ENCODE measurements at places on chromosomes 3 and 15. TPM values are rescaled to one million over a fixed set of nuclear protein-coding genes. Genes with fewer than 3 reads are reported as not detected.

- no peaks in the 10 kb centered on the region for H3K27me3 ChIP-seq
- no peak for DNase-seq
- no peak overlapping the region for H3K4me3 ChIP-seq
- H3K4me1 ChIP-seq, result peaks cover 5% of the 10 kb centered on the region
Observed at GRCh38 chr3:99544786-99545281, 93.6 kb upstream of the COL8A1 start.

DNA sequence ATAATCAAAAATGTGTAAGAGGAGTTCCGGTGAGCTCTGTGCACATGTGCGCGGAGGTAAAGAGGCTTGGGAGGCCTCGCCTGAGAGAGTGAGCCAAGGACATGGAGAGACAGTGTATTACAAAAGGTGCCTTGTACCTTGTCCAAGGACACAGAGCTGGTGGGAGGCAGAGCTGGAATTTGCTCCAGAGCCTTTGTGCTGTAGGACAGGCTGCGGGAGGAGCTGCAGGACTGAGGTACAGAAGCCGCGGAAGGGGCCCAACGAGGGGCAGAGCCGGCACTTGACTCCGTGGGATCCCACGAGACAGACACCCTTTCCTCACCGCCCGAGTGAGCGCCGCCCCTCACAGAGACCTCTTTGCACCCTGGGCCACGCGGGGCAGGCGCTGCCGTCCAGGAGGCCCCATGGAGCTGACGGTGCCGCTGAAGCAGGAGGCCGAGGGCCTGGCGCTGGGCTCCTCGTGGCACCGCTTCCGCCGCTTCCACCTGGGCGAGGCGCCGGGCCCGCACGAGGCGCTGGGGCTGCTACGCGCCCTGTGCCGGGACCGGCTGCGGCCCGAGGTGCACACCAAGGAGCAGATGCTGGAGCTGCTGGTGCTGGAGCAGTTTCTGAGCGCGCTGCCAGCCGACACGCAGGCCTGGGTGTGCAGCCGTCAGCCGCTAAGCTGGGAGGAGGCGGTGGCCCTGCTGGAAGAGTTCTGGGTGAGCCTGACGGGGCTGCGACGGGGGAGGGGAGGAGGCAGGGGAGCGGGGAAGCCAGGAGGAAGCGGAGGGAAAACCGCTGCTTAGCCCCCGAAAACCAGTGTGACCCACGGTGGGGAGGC is 68.7 kb downstream of the SLTM start:
- DNase-seq, result no peak
- H3K4me1 ChIP-seq, result peaks cover 11% of the 10 kb centered on the region
- H3K36me3 ChIP-seq, result no peaks in the 10 kb centered on the region
- peaks cover 4% of the 10 kb centered on the region for H3K27me3 ChIP-seq
- H3K4me3 ChIP-seq, result peak overlapping the region; percentile 5

Gene GRM7
- total RNA-seq, result not detected

DNA sequence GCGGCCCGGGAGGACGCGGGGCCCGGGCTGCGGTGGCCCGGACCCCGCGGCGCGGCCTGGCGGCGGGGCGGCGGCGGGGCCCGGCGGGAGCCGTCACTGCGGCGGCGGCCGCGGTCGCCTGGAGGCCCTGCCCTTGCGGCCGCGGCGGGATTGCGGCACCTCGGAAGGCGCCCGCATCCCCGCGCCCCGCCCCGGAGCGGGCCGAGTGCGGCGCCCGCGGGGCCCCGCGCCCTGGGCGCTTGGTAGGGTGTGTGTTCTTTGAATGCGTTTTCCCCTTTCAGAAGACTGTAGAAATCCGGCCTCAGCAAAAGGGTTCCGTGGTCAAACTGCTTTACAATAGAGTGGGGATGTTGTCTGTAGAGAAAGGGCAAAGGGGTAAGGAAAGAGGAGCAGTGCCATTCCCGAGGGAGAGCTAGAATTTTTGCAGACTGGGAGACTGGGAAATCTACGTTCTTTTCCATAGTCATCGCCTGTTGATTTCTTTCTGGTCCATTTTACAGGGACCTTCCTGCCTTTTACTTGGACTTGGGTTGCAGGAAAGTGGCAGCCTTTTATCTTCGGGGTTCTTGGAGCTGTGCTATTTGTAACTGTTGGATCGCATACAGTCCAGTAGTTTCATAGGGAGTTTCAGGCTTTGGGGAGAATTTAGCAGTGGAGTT is 630 bp downstream of the SNRK start:
- peaks cover 6% of the 10 kb centered on the region for H3K27me3 ChIP-seq
- H3K27ac ChIP-seq, result peak overlapping the region; percentile 91
- peaks cover 43% of the 10 kb centered on the region for H3K4me1 ChIP-seq
- peak; percentile 82 for DNase-seq

DNA sequence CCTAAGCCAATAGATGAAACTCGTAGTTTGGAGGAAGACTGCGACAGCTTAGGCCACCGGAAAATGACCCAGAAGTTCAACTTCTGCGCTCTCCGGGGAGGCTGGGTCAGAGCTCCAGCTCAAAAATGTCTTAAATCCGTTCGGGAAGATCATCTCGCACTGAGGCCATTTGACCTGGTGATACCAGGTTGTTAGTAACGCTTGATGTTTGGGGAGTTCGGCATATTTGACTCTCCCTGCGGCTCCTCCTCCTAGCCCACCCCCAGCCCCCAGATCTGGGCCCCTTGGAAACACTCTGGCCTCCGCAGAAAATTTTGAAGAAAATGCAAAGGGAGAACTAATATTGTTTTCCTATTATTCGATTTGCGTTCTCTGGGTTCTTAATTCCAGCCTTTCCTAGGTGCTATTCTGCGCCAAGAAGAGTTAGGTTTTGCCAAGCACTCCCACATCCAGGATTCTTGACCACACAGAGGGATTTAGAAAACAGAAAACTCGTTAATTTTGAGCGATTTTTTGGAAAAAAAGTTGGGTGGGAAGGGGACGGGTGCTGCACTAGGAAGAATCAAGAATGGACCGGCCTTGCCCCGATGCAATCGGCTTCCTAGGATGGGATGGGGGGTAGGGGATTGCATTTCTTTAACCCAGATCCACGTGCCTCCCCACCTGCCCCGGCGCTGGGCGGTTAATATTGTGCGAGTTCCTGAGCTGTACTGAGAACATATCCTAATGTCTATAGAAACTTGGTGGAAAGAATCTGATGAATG is 50.0 kb downstream of the ZIC4 start:
- peaks cover 63% of the 10 kb centered on the region for H3K27me3 ChIP-seq
- H3K4me3 ChIP-seq, result no peak overlapping the region
- peaks cover 4% of the 10 kb centered on the region for H3K36me3 ChIP-seq

- no peak overlapping the region for H3K27ac ChIP-seq
- no peak for DNase-seq
- no peaks in the 10 kb centered on the region for H3K4me1 ChIP-seq
- no peaks in the 10 kb centered on the region for H3K27me3 ChIP-seq
- no peak overlapping the region for H3K4me3 ChIP-seq
Observed at GRCh38 chr3:190288836-190289235, 33.4 kb downstream of the CLDN1 start.

GRCh38 chr15:39156166-39156565 is 424.7 kb upstream of the THBS1 start:
- peaks cover 15% of the 10 kb centered on the region for H3K27me3 ChIP-seq
- H3K4me1 ChIP-seq, result peaks cover 2% of the 10 kb centered on the region
- no peak overlapping the region for H3K27ac ChIP-seq
- H3K36me3 ChIP-seq, result no peaks in the 10 kb centered on the region

- H3K36me3 ChIP-seq, result no peaks in the 10 kb centered on the region
- no peaks in the 10 kb centered on the region for H3K27me3 ChIP-seq
- H3K4me3 ChIP-seq, result no peak overlapping the region
Observed at GRCh38 chr15:41860049-41860828, 21.6 kb downstream of the PLA2G4B start.

Gene SPG11
- 68.0 TPM for total RNA-seq

GRCh38 chr3:64375737-64376136 is 150.5 kb upstream of the PRICKLE2 start:
- H3K27me3 ChIP-seq, result peaks cover 3% of the 10 kb centered on the region
- H3K4me3 ChIP-seq, result no peak overlapping the region
- no peaks in the 10 kb centered on the region for H3K4me1 ChIP-seq

DNA sequence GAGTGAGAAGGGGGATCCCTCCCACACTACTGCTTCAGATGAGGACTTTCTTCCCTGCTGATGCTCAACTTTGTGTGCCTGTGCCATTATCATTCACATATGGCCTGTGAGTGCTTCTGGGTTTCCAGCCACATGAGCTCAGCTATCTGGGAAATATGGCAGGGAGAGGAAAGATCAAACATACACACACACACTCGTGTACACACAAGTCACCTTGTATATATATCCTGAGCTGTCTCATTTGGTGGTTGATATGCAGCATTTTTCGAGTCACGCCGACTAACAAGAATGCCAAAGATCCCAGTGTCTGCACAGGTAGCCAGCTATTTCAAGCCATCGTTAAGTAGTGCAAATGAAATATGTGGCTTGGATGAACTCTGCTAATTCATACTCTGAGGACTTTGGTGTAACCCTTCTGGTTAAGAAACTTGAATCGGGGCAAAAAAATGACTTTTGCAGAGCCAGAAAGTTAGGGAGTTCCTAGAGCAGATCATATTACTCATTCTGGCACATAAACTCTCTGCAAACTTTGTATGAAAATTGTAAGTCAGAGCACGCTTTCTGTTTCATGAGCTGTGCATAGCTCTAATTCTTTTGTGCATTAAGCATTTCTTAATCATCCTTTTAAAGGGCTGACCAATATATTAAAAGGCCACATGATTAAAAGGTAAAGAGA is 24.9 kb upstream of the WNT5A start:
- no peak overlapping the region for H3K27ac ChIP-seq
- DNase-seq, result no peak
- H3K36me3 ChIP-seq, result no peaks in the 10 kb centered on the region
- H3K27me3 ChIP-seq, result no peaks in the 10 kb centered on the region
- no peak overlapping the region for H3K4me3 ChIP-seq

DNA sequence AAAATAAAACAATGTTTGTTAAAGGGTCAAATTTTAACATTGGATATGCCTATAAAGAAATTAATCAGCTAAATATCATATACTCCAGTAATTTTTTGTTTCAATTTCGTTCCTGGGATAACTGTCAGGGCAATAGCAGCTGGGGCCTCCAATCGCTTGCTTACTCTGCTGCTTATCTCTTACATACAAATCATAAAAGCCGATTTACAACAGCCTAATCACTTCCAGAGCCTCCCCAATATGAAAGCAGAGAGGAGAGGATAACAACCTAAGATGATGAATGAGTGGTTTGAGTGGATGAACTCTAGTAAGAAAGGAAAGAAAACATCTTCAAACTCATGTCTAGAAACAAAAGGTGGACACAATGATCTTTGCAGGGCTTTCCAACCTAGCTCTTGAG is 80.7 kb upstream of the PSMD6 start:
- H3K27ac ChIP-seq, result no peak overlapping the region
- H3K27me3 ChIP-seq, result no peaks in the 10 kb centered on the region
- H3K4me3 ChIP-seq, result no peak overlapping the region
- H3K4me1 ChIP-seq, result no peaks in the 10 kb centered on the region

Gene TTLL13
- total RNA-seq, result 1.4 TPM

GRCh38 chr3:141257961-141258360 is 26.3 kb downstream of the PXYLP1 start:
- no peak overlapping the region for H3K4me3 ChIP-seq
- H3K27ac ChIP-seq, result peak overlapping the region; percentile 47
- no peak for DNase-seq
- no peaks in the 10 kb centered on the region for H3K27me3 ChIP-seq
- peaks cover 13% of the 10 kb centered on the region for H3K36me3 ChIP-seq
- peaks cover 51% of the 10 kb centered on the region for H3K4me1 ChIP-seq

DNA sequence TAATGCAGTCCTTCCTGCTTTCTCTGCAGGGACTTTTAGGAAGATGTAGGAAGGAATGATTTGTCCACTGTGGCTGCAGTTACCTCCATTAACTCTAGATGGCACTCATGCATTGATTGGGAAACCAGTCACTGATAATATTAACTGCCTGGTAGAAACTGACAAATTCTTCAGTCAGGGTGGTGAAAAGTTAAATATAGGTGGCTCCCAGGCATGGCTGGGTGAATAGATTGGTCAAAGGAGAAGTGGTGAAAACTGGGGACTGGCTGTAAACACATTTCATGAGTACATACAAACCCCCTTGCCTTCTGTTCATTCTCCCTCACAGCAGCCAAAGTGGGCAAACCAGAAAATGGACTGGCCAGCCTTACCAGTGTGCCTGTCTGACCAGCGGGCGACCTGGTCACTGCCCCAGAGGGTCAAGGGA is 333.4 kb downstream of the THSD4 start:
- no peak for DNase-seq
- no peaks in the 10 kb centered on the region for H3K4me1 ChIP-seq

Gene RRP9
- total RNA-seq, result 92.3 TPM

- peak overlapping the region; percentile 66 for H3K4me3 ChIP-seq
- H3K27ac ChIP-seq, result no peak overlapping the region
- H3K27me3 ChIP-seq, result no peaks in the 10 kb centered on the region
- H3K4me1 ChIP-seq, result peaks cover 6% of the 10 kb centered on the region
- DNase-seq, result peak; percentile 79
Observed at GRCh38 chr15:52651868-52652267, 27.3 kb downstream of the ATOSA start.

GRCh38 chr3:134894533-134894932 is 99.5 kb downstream of the EPHB1 start:
- no peaks in the 10 kb centered on the region for H3K36me3 ChIP-seq
- no peaks in the 10 kb centered on the region for H3K4me1 ChIP-seq
- H3K27ac ChIP-seq, result no peak overlapping the region
- DNase-seq, result no peak
- no peak overlapping the region for H3K4me3 ChIP-seq
- peaks cover 5% of the 10 kb centered on the region for H3K27me3 ChIP-seq

DNA sequence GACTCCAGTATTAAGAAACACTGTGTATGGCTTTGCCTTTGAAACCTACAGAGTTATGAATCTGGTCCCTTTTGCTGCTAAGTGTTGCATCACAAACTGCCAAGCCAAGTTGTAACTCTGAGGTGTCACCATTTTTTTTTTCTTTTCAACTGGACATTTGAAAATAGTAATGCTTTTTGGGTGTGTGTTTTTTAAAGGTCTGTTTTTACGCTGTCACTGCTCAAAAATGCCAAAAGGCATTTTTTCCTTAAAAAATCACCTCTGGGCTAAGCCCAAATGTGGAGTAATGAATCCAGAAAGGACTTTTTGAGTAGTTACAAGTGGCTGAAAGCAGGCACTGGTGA is 9.5 kb downstream of the SMAD3 start:
- no peaks in the 10 kb centered on the region for H3K27me3 ChIP-seq
- peaks cover 83% of the 10 kb centered on the region for H3K4me1 ChIP-seq
- DNase-seq, result no peak
- peak overlapping the region; percentile 94 for H3K27ac ChIP-seq
- H3K36me3 ChIP-seq, result peaks cover 62% of the 10 kb centered on the region

DNA sequence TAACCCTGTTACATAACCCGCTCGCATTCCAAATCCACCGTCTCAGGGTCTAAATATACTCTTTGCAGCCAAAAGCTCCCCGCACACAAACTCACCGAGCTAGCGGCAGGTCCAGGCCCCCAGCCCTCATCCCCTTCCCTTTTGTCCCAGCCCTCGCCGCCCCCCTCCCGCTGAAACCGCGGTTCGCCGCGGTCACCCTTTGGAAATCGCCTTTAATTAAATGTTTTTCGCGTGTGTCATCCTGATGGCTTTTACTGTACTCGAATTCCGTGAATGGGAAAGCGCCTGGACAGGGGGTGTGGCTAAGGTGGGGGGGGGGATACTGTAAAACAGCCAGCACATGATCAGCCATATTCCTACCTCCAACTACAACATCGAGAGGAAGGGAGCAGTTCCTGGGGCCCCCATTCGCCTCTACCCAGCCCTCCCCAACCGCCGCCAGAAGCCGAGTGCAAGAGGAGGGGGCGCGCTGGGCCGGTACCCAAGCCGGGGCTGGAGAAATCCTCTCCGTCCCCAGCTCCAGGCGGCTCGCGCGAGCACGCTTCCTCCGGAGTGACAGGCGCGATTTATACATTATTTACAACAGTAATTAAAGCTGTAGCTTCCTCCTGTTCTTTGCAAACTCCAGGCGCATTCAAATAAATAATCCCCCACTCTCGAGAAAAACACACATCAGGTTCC is 1.7 kb downstream of the RORA start:
- DNase-seq, result no peak
- peak overlapping the region; percentile 51 for H3K4me3 ChIP-seq
- H3K27me3 ChIP-seq, result peaks cover 73% of the 10 kb centered on the region
